Mucosa of descending colon (tissue), 3 donors: ENCODE measurements at places on chromosomes 7 and 10.
A peak's percentile ranks its signal among the peaks of the same experiment; 100 is the strongest.

- no peak for DNase-seq
Measured at GRCh38 chr10:51707392-51707791, 8.0 kb upstream of the CSTF2T start.

DNA sequence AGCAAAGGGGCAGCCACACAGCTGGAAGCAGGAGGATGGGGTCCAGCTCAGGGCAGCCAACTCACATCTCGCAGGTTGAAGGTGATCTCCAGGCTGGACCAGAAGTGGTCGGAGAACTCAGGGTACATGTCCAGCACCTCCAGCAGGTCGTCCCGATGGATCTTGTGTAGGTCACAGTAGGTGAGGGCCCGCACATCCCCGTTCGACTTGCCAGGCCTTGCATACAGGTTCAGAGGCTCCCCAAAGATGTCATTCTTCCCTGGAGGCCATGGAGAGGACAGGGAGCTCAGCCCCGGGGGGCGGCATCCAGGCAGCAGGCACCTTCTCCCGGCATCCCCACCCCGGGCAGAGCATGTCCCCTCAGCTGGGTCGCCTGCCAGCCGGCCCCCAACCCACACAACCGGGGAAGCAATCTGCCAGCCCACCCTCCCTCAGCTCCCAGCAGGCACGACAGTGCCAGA is 29.3 kb downstream of the KCNH2 start:
- DNase-seq = no peak

DNA sequence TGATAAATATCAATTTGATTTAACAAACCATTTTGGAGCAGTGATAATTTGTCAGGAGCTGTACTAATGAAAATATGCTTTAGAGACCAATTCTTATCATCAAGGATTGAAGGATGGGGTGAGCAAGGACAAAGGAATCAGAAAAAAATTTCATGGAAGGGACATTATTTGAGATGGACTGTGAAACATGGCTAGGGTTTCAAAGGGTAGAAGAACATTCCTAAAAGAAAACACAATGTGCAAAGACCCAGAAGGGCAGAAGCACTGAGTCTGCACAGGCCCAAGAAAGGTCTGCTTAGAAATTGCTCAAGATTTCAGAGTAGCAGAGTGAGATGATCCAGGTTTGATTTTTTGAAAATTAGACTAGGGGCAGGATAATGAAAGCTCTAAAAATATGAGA is 174.5 kb downstream of the LRRN3 start:
- no peak for DNase-seq

DNA sequence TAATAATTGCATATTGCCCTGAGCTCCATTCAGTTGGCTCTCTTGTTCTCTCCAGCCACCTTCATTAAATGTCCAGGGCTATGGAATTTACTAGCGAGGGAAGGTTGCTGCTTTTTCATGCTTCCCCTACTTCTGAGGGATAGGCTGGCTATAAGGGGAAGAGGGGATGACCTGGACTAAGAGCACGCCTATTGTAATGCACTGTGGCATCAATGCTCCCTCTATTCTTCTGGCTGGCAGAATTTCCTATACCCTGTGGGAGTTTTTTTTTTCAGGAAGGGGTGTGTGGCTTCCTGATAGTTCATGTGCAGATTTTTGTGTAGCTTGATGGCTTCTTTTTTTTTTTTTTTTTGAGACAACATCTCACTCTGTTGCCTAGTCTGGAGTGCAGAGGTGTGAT is 155.8 kb downstream of the SND1 start:
- DNase-seq = no peak

DNA sequence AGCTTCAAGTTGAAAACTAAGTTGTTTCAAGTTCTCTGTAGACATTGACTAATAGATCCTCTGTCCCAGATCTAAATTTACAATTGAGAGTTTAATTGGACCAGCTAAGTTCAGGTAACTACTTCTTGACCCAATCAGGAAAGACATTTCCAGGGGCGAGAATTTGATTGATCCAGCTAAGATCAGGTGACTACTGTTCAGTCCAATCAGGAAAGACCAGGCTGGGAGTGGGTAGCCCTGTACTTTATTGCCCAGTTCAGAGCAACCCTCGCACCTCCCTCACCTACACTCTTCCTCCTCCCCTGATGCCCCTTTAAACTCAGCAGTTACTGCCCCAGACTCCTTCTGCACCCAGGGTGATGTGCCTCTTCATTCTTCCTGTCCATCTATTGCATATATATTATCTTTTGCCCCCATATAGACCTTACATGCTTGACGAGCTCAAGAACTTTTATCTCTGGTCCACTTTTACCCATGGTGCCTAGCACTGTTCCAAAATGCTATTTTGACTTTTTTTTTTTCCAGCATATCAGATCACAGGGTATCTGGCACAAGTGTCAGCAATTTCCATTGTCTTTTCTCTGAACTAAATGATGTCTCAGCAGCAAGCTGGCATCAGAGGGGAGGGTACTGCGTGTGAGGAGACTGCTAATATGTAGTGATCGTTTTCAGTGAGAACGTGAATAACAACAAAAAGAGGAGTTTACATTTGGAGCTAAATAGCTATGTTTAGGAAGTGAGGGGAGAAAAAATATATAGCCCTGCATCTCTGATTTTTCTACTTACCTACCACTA is 169.4 kb downstream of the KIAA1217 start:
- DNase-seq = no peak

GRCh38 chr10:45660876-45661411 is 11.6 kb downstream of the ZFAND4 start:
- no peak for DNase-seq

GRCh38 chr7:149021725-149022062 is 6.6 kb downstream of the PDIA4 start:
- DNase-seq = no peak

DNA sequence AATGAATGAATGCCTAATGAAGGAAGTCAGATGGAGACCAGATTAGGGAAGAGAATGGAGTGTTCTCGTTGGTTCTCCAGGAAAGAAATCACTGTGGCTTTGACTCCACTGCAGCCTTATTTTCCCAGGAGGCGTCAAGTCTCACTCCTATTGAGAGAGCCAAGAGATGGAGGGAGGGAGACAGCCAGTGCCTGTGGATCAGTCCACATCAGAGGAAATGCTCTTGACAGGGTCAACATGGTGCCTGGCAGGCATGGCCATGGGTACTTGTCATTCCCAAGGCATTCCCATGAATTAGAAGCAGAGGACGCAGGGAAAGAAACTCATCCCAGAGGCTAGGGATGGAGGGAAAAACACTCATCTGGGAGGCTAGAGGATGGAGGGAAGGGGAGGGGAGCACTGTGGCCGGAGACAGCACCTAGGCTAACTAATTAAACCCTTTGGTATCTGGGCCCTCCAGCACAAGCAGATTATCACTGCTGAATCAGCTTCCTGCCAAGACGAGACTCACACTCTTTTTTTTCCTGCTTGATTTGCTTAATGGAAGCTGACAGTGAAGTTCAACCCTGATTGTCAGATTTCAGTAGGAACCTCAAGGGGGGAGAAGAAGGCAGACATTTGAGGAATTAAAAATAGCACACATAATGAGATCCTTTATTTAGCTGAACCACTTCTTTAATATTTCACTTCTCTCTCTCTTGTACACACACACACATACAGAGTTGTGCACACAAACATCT is 1233.2 kb upstream of the AUTS2 start:
- DNase-seq = no peak

- DNase-seq = no peak
Measured at GRCh38 chr10:27822301-27822700, 76.7 kb upstream of the MKX start.

GRCh38 chr7:74355091-74355490 is 65.9 kb downstream of the CLIP2 start:
- DNase-seq = peak; percentile 13

DNA sequence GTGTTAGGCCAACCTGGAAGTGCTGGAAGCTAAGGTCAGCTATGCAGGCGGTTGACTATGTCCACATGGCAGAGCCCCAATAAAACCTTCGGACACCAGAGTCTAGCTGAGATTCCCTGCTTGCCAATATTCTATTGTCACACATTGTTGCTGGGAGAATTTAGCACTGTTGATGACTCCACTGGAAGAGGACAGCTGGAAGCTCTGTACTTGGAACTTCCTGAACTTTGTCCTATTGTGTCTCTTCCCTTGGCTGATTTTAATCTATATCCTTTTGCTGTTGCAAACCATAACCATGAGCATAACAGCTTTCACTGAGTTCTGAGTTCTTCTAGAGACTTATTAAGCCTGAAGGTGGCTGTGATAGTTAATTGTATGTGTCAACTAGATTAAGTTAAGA is 12.0 kb downstream of the XRCC2 start:
- DNase-seq = no peak

GRCh38 chr7:86094166-86094669 is 549.5 kb upstream of the GRM3 start:
- no peak for DNase-seq

- no peak for DNase-seq
Measured at GRCh38 chr10:100784126-100784525, 38.7 kb downstream of the PAX2 start.

DNA sequence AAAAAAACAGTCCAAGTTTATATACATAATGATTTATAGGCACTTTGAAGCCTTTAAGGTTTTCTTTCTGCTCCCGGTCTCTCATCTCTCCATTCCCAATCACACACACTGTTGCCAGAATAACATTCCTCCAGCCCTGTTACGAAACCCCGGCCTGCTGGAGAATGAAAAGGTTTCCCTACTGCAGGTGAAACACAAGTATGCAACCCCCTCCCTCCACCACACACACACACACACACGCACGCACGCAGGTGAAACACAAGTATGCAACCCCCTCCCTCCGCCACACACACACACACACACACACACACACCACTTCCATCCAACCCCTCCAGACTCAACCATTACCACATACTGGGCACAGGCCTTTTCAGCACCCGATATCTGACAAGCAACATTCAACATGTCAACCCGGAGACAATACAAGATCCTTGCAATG is 87.5 kb downstream of the PARD3 start:
- DNase-seq = no peak

DNA sequence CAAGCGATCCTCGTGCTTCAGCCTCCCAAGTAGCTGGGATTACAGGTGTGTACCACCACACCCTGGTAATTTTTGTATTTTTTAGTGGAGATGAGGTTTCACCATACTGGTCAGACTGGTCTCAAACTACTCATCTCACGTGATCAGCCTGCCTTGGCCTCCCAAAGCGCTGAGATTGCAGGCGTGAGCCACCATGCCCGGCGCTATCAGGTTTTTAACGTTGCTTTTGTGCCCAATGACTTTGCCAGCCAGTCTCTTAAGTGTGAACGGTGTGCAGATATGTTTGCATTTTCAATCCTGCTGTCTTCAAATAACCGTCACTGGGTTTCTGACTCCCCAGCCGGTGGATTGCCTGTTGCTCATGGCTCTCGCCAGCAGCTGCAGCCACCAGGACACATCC is 201.8 kb upstream of the PPP2R2D start:
- no peak for DNase-seq

GRCh38 chr7:45573204-45573603 is 964 bp upstream of the ADCY1 start:
- no peak for DNase-seq

GRCh38 chr10:21355591-21356011 is 169.9 kb downstream of the SKIDA1 start:
- DNase-seq = no peak

GRCh38 chr7:91596287-91596686 is 284.2 kb downstream of the MTERF1 start:
- no peak for DNase-seq

DNA sequence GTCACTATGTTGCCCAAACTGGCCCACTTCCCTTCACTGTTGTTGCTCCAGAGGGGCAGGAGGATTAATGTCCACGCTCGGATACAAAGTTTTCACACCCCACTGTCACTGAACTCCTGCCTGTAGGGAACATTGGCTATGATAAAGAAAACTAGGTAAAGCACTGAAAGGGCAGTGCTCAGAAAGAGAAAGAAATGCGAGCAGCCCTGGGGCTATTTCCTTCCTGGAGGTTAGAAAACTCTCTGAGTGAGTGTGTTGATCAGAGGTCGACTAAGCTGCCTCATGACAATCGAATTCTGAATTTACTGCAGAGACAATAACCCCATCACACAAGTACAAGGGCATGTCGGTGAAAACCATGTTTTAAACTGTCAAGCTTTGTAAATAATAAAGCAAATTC is 227.2 kb upstream of the PITRM1 start:
- no peak for DNase-seq

DNA sequence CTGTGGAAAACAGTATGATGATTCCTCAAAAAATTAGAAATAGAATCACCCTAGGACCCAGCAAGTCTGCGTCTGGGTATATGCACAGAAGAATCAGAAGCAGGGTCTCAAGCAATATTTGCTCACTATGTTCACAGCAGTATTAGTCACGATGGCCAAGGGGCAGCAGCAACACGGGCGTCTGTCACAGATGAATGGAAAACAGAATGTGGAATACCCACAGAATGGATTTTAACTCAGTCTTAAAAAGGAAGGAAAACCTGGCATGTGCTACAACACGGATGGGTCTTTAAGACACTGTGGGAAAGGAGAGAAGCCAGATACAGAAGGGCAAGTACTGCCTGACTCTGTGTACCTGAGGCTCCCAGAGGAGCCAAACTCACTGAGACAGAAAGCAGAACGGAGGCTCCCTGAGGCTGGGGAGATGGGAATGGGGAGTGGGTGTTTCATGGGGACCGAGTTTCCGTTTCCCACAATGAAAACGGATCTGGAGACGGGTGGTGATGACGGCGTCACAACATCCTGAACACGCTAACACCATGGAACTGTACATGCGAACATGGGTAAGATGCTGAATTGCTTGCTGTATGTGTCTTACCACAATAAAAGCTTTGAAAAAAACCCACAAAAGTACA is 36.7 kb upstream of the INPP5A start:
- no peak for DNase-seq
